ENCODE measurements at places on chromosomes 4 and X.

- no peak for DNase-seq
Measured at GRCh38 chrX:47634871-47635575, 5.3 kb upstream of the CFP start.

DNA sequence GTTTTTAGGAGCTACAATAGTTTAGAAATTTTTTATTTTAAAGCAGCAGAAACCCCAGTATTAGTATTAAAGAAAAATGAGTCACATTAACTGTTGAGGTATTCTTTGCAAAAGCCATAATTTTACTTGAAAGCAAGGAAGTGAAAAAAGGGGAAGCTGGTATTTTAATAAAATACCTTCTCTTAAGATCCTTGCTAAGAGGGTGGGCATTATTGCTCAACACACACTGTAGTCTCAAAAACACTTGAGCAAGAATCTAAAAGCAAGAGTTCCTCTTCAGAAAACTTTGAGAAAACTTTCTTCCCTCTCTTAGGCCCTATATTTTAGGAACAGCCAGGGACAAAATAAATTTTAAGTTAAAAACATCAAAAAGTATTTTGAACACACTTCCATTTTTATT lies 259.4 kb upstream of the DIAPH2 start:
- DNase-seq, result no peak

DNA sequence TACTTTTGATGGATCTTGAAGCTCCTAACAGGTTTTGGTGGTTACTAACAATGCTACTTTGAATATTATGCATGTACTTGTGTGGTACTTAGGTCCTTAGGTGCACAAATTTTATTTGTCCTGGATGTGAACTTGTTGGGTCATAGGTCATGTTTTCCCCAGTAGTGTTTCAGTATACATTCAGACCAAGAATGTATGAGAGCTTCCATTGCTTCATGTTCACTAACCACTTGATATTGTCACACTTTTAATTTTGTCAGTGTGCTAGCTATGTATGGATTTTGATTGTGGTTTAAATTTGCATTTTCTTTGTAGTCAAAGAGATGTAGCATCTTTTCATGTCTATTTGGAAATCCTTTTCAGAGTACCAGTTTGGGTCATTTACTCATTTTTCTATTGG lies 32.2 kb downstream of the CLCN3 start:
- no peak for DNase-seq

- no peak for DNase-seq
Measured at GRCh38 chr4:177555007-177555574, 112.9 kb upstream of the AGA start.

DNA sequence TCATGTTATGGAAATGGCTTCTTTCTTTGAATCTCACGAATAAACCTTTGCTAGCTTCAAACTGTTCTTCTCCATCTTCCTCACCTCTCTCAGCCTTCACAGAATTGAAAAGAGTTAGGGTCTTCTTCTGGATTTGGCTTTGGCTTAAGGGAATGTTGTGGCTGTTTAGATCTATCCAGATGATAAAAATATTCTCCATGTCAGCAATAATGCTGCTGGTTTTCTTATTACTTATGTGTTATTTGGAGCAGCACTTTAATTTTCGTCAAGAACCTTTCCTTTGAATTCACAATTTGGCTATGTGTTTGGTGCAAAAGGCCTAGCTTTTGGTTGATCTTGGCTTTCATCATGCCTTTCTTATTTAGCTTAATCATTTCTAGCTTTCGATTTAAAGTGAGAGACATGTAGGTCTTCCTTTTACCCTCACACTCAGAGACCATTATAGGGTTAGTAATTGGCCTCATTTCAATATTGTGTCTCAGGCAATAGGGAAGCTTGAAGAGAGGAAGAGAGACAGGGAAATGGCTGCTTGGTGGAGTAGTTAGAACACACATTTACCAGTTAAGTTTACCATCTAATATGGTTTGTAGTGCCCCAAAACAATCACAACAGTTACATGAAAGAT lies 5.1 kb upstream of the ADAM29 start:
- no peak for DNase-seq

- no peak for DNase-seq
Measured at GRCh38 chr4:156516698-156517097, 454.9 kb downstream of the PDGFC start.

DNA sequence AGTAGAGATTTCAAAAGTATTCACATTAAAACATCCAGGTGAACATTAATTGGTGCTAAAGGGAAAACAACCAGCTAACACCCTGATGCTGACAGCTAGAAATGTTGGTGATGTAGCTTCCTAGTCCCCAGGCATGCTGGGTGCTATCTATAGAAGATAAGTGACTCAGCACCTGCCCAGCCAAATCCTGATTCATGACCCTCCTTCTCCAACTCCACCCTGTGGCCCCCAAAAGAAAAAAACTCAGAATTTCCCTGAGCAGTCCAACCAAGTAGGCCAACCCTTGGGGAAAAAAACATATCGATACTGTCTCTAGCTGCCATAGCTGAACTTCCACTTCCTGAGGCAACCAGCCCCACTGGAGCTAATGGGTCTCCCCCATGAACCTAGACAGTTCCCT lies 197.6 kb upstream of the KLF3 start:
- DNase-seq, result no peak

DNA sequence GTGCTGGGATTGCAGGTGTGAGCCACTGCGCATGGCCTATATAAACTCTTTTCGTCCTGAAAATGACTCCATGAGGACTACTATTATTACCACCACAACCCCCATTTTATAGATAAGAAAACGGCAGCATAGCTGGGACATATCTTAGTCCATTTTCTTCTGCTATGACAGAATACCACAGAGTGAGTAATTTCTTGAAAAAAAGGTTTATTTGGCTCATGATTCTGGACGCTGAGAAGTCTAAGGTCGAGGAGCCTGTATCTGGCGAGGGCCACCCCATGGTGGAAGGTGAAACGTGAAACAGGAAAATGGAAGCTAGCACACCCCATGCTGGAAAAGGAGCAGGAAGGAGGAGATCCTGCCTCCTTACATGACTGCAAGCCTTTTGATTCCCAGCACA lies 68.9 kb downstream of the SMIM20 start:
- no peak for DNase-seq

DNA sequence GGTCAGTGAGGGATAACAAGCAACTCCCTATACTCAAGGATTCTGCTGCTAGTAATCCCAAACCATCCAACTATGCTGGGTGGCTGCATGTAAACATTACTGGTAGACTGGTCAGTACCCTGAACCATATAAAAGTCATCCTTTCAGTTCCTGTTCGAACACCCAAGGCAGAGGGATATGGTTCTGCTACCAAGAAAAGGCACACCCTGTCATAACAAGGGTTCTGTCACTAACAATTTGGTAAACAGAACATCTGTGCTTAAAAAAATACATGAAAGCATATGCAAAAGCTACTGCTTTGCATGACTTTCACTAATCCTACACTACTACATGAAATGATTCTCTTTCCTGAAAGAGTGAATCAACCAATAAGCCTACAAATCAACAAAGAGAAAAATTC lies 76.8 kb upstream of the MCF2 start:
- DNase-seq, result no peak

DNA sequence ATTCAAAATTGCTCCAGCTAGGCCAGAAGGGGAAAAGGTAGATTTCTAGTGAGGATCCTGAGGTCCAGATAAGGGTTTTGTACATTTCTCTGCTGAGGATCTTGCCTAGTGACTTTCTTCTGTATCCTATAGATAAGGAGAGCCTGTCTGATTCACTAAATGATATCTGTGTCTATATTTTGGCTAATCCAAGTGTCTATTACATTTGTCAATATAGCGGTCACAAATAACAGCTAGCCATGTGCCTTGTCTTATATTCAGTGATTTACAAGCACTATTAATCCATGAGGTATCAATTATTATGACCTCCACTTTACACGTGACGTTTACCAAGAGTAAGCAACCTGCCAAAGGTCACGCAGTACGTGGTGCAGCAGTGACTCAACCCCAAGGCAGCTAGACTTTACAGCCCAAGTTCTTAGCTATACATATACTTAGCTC lies 41.6 kb downstream of the TMEM165 start:
- no peak for DNase-seq

All from memory B cell (primary cell).